ENCODE measurements at places on chromosomes 6 and 20.

GRCh38 chr6:111015389-111016124, 33.7 kb downstream of the RPF2 start:
- no peak for DNase-seq

GRCh38 chr6:35719830-35720733, 16.8 kb upstream of the ARMC12 start:
- DNase-seq: no peak

- no peak for DNase-seq
Measured at GRCh38 chr6:112117554-112117953, 30.2 kb downstream of the FAM229B start.

DNA sequence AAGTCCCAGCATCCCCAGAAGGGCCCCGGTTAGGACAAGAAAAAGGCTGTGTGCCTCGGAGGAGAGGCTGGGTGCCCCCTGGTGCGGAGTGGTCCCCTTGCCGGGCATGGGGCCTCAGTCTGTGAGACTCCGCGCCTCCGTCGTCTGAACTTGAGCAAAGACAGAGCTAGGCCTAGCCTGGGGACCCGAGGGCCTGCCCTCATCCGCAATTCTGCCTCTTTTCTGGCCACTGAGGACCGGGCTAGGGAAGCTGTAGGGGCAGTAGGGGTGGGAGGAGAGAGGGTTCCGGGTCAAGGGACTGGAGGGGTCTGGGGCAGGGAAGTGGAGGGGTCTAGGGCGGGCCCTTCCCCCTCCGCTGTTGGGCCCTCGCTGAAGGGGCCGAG, 550 bp upstream of the HSPA12B start:
- no peak for DNase-seq

- DNase-seq: no peak
Measured at GRCh38 chr20:37218441-37218840, 39.1 kb upstream of the MROH8 start.

DNA sequence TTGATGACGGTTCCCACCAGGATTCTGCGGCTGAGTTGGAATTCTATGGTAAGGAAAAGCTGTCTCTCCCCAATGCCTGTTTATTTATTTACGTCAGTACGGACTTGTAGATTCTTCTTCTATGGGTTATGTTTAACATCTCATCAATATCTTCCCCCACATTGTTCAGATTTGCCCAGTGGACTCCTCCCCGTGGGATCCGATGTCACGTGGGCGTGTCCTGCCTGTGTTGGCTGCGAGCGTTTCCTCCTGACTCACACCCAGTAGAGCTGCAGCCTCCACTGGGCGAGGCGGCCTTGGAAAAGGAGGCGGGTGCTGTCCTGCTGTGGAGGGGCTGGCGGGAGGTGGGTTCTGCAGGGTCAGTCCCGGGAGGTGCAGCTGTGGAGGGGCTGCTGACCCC, 46.8 kb upstream of the SLCO4A1 start:
- no peak for DNase-seq

GRCh38 chr6:148868314-148868713, 121.5 kb downstream of the UST start:
- no peak for DNase-seq

- no peak for DNase-seq
Measured at GRCh38 chr6:9233686-9234085, 798.3 kb upstream of the SLC35B3 start.

DNA sequence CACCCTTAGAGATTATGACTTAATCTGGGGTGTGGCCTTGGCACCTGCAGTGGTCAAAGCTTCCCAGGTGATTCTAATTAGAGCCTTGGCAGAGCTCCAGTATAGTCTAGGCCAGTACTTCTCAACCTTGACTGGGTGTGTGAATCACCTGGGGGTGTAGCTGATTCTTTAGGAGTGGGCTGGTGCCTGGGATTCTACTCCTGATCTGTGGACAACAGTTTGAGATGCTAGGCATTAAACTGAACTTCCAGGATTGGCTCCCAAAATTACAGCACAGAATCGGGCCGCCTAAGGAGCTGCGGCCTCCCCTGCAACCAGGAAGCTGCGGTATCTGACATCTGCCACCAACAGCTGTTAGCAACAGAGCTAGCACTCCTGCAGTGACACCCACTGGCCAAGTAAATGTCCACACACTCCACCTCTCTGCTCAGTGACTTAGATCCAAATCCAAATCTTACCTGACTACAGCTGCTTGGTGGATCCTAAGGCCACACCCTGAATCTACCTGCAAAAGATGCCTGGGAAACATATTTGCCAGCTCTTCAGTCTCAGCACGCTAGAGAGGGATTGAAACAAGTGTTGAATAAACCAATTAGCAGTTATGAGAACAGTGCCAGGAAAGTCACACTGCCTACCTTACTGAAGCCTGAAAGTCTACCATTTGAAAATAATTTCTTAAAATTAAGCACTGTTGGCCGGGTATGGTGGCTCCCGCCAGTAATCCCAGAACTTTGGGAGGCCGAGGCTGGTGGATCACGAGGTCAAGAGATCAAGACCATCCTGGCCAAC, 126.7 kb downstream of the UNC5CL start:
- no peak for DNase-seq

- peak; percentile 32 for DNase-seq
Measured at GRCh38 chr6:29589423-29590048, 4.6 kb downstream of the OR2H2 start.

GRCh38 chr6:52403627-52404026, 16.5 kb upstream of the EFHC1 start:
- no peak for DNase-seq

GRCh38 chr6:138422861-138423260, 18.8 kb downstream of the HEBP2 start:
- no peak for DNase-seq

GRCh38 chr6:106959985-106960384, 14.5 kb downstream of the CD24 start:
- DNase-seq: no peak

DNA sequence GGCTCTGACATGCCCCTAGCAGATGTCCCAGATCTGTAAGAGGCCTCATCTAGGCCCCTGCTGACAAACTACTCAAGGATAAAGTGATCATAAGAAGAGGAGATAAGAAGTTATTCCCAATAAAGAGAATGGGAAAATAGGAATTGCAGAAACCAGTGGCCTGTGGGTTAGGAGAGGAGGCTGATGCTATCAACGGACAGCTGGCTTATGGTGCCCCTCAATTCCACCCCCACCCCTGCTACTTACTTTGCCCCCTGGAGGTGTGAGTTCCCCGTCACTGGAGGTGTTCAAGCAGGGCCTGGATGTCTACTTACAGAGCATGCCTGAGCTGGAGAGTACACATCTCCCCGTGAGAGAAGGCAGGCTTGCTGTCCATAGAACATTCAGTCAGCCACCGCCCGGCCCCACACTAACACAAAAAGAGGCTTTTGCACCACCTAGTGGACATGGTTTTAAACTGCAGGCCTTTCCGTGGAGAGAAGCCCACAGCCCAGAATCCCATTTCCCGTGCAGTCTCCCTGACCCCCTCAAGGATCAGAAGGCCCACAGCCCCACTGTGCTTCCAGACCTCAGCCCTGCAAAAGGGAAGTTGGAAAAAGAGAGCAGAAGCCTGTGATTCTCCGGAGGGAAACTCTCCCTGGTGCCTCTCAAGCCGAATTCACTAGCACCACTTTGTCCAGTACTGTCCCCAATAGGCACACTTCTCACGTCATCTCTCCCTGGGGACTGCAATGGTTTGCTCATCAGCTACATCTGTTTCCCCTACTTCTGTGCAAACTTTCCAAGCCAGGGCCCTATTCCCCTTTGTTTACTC, 23.8 kb upstream of the BNIP5 start:
- peak; percentile 58 for DNase-seq

- no peak for DNase-seq
Measured at GRCh38 chr20:20229595-20229994, 138.3 kb upstream of the INSM1 start.

DNA sequence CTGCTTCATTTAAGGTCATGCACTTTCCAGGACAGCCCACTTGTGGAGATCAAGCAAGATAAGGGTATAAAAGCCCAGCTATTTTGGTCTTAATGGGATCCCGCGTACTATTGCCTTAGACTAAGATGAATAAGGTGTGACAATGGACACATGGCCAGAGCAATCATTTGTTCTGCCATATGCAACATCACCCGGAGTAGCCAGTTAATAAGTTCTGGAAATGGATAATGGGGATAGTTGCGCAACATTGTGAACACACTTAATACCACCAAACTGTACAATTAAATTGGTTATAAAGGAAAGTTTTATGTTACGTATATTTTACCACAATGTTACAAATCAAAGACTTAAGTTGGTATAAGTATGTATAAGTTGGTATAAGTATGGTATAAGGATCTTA, 674.5 kb downstream of the HDGFL1 start:
- DNase-seq: no peak

GRCh38 chr6:30044630-30045029, 16.4 kb upstream of the POLR1H start:
- no peak for DNase-seq

- no peak for DNase-seq
Measured at GRCh38 chr6:103183831-103184411, 1675.8 kb downstream of the HACE1 start.

DNA sequence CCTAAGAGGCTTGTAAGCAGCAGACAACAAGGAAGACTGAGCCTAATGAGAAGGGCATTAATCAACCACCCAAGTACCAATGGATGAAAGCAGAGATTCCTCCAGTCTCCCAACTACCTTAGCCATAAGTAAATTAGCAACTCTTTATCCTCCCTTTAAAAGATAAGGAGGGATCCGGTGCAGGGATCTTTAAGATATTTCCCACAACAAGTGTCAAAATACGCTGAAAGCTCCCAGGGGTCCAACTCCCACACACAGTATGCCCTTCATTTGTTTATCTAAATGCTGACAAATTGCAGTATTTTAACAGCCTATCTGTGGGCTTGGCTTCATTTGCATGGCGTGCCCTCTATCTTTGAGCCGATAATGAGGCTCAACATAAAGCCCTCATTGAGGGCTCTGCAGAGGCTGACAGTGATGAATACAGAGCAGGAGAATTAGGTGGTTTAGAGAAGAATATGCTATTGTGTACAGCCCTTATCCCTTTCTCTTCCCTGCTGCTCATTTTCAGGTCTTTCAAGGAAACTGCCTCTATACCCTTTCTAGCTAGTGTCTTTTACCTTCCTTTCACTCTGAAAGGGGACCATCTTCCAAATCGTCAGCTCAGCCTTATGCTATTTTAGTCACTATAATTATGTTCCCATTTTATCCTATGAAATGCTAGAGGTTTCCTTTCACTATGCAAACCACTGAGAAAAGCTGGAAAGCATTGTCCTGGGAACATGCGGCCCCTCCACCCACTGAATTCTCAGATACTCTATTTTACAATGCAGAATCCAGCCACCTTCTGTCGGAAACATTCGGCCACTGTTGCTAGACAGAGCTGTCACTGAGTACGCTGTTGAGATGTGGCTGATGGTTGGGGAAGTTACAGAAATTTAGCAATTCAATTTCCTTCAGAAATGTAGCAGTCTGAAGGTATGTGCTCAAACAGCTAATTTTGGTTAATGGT, 575.2 kb upstream of the JAG1 start:
- DNase-seq: no peak

DNA sequence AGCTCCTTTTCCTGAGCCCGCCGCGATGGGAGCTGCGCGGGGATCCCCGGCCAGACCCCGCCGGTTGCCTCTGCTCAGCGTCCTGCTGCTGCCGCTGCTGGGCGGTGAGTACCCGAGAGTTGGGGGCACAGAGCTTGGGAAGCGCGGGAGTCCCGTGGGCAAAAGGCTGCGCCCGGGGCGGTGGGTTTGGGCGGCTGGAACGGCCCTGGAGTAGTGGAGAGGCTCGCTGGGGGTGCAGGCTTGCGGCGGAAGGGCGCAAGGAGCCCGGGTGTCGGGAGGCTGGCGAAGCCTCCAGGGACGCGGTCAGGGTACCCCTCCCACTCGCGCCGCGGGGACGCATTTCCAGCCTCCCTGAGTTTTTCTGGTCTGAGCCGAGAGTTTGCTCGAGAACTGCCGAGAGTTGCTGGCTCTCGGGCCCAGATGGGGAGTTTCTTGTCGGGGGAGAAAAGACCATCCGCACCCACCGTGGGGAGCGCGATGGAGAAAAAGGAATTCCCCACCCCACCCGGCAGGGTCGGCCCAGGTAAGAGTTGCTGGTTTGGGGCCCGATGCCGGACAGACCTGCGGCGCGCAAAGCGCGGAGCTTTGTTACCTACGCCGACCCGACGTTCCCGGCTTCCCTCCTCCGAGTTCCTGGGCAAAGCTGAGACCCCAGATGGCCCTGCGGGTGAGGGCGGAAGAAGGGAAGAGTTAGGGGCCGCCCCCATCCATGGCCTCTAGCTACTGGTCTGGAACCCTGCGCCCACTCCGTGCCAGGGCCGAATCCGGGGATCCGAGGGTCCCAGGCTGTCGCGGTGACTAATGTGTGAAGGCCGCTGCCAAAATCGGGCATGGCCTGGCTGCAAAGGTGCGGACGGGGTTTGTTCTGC, 584 bp downstream of the PTK7 start:
- no peak for DNase-seq

DNA sequence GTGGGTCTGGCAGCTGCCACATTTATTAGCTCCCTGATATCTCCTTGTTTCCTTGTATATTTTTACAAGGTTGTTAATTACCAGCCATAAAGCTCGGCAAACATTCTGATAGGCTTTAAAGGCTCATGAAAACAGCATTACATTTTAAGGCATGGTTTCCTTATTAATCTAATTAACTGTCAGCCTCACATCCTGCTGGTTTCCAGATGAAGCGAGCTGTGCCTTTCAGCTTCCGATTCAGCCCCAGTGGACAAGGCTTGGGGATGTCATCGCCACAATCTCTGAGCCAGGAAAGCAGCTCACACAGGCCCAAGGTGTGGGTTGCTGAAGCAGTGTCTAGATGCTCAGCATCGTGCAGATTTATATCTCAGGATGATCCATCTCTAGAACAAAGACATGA, 66.0 kb upstream of the RALY start:
- DNase-seq: no peak

GRCh38 chr6:145651988-145652387, 83.3 kb downstream of the EPM2A start:
- DNase-seq: no peak

DNA sequence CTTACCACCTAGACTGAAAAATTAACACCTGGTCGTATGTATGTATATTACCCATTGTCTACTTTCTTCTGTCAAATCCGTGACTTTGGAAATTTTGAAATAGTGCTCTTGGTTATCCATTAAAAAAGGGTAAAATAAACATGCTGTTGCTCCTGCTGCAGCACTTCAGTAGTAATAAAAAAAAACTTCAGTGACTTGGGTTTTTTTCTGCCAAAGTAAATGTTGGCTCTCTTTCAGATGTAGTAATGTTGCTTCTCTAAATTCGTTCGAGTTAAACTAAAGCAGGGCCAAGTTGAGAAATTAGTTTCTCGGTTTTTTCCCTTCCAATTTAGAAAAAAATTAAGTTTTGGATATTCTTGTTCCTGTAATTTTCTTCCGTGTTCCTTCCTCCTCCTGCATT, 34.2 kb downstream of the JARID2 start:
- DNase-seq: no peak

DNA sequence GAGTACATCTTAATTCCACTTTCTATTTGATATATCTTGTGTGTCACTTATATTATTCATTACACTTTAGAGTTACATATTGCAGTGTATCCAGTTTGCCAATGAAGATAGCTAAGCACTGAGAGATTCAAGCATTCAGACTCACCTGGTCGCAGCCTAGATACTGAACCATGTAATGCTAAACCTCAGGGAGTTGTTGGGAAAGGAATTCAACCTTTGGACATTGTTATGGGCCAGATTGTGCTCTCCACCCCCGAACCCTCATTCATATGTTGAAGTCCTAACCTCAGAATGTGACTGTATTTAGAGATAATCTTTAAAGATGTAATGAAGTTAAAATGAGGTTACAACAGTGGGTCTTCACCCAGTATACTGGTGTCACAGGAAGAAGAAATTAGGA, 13.8 kb upstream of the KIF16B start:
- no peak for DNase-seq

- DNase-seq: no peak
Measured at GRCh38 chr6:144697369-144697760, 412.2 kb downstream of the UTRN start.

GRCh38 chr20:62051144-62051543, 14.5 kb downstream of the TAF4 start:
- DNase-seq: no peak

All from activated T-cell treated with anti-CD3 and anti-CD28 coated beads for 1 hour (primary cell).